Mesendoderm (in vitro differentiated cells): ENCODE measurements at places on chromosomes 16 and 17.

DNA sequence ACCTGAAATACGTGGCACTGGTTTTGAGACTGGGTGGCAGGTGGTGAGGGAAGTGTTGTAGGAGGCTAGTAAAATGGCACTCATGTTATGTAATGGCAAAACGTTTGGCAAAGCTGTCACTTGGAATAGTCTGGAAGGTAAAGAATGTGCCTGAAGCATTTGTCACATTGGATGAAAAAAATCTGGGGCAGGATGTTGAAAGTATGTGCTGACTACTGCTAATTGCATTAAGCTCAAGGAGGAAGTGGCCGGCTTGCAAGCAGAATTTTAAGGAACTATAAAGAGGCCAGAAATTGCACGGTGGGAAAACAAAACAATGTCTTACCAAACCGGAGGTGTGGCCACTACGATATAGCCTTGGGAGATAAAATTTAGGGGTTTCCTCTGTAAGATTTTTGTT lies 26.6 kb upstream of the NLRP1 start:
- no peaks in the 10 kb centered on the region for H3K36me3 ChIP-seq
- H3K27me3 ChIP-seq: no peaks in the 10 kb centered on the region
- peak; percentile 57 for DNase-seq
- no peaks in the 10 kb centered on the region for H3K4me1 ChIP-seq
- H3K4me3 ChIP-seq: no peak overlapping the region

DNA sequence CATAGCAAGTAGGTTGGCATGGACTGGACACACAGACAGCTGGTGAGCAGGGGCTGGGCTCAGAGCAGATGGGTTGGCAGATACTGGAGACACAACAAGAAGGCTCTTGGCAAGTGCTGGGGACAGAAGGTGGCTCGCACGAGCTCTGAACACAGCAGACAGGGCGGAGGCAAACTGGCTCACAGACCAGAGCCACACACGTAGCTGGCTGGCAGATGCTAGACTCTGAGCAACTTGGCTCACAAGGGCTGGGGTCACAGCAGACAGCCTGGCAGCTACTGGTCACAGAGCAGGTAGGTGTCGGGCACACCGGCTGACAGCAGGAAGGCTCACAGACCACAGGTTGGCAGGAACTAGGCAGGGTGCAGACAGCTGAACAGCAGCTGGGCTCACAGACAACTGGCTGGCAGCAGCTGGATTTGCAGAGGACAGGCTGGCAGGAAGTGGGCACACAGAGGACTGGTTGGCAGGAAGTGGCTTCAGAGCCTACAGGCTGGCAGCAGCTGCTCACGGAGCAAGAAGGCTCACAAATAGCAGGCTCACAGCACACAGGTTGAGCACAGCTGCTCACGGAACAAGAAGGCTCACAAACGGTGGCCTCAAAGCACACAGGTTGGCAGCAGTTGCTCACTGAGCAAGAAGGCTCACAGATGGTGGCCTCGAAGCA lies 725 bp downstream of the KRTAP16-1 start:
- H3K27me3 ChIP-seq: no peaks in the 10 kb centered on the region
- no peak for DNase-seq
- no peak overlapping the region for H3K27ac ChIP-seq
- H3K36me3 ChIP-seq: no peaks in the 10 kb centered on the region
- no peaks in the 10 kb centered on the region for H3K4me1 ChIP-seq

DNA sequence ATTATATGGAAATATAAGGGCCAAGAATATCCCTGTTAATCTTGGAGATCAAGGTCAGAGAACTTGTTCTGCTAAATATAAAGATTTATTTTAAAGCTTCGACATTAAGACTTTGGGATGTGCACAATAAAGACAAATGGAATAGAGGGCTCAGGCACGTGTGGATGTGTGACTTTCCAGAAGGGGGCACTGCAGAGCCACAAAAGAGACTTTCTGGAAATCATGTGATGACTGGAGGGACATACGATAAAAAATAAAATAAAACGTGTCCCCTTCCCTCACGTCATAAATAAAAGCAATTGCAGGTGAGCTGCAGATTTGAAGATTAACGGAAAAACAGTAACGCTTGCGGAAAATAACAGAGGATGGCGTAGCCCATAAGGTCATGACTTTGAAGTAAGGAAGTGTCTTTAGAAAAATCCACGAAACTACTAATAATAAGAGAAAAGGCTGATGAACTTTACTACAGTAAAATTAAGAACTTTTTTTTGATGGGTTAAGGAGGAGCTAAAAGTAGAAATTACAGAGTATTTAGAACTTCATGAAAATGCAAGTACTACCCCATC lies 9.4 kb upstream of the ENGASE start:
- no peaks in the 10 kb centered on the region for H3K4me1 ChIP-seq
- H3K36me3 ChIP-seq: no peaks in the 10 kb centered on the region
- no peaks in the 10 kb centered on the region for H3K27me3 ChIP-seq
- no peak overlapping the region for H3K27ac ChIP-seq
- no peak overlapping the region for H3K4me3 ChIP-seq

GRCh38 chr16:53084746-53085334 lies 30.0 kb downstream of the CHD9 start:
- DNase-seq: no peak
- no peaks in the 10 kb centered on the region for H3K27me3 ChIP-seq
- peaks cover 23% of the 10 kb centered on the region for H3K4me1 ChIP-seq
- H3K4me3 ChIP-seq: no peak overlapping the region

DNA sequence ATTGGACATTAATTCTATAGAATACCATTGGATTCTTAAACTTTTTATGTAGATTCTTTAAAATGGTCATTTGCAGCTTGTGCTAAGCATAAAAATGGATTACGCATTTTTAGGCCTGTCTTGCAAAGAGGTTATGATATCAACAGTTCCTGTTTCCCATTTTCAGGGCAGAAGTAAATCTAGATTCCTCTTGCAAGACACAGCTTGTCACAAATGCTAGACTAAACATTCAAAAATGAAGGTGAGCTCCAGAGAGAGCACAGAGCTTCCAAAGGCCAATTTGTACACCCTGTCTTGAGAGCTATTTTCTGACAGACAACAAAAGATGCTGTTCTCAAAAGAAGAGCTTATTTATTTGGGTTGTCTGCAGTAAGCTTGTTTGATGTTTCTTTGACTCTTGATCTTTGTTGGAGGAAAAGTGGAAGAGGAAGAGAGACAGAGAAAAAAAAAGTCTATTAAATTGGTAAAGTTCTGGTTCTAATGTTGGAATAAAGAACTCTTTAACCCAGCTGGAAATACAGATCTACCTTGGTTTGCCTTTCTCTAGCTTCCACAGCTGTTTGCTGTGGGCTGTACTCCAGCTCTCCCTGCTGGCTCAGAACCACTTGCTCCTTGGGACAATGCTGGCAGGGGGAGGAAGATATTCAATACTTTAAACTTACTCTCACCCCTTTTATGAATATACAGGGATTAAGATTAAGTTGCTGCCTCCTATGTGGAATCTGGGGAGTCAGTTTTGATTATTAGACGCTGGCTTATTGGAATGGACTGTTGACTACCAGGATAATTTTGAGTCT lies 651.8 kb downstream of the CDH11 start:
- no peak overlapping the region for H3K4me3 ChIP-seq
- no peak overlapping the region for H3K27ac ChIP-seq
- H3K4me1 ChIP-seq: peaks cover 2% of the 10 kb centered on the region

- peaks cover 5% of the 10 kb centered on the region for H3K36me3 ChIP-seq
- H3K27me3 ChIP-seq: no peaks in the 10 kb centered on the region
- H3K27ac ChIP-seq: no peak overlapping the region
- no peak for DNase-seq
These were observed 37.5 kb downstream of the MPRIP start for GRCh38 chr17:17079761-17080160.

DNA sequence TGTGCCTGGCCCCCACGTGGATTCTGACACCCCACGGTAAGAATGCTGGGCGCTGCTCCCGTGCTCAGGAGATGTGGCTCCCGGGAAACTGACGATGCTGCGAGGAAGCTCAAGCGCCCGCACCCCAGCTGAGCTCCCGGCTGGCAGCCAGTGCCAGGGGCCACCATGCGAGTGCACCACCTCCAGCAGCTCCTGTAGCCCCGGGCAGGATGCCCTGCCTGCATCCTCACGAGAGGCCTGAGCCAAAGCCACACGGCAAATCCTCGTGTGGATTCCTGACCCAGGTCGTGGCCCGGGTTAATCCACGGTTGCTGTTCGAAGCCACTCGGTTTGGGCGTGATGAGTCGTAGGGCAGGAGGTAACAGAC lies 11.6 kb upstream of the DPEP1 start:
- H3K4me3 ChIP-seq: no peak overlapping the region
- no peaks in the 10 kb centered on the region for H3K36me3 ChIP-seq
- peaks cover 3% of the 10 kb centered on the region for H3K4me1 ChIP-seq
- H3K27ac ChIP-seq: no peak overlapping the region

- no peaks in the 10 kb centered on the region for H3K27me3 ChIP-seq
- H3K4me1 ChIP-seq: no peaks in the 10 kb centered on the region
- H3K4me3 ChIP-seq: no peak overlapping the region
- no peaks in the 10 kb centered on the region for H3K36me3 ChIP-seq
These were observed 53.5 kb downstream of the DNAH3 start for GRCh38 chr16:21097151-21097550.

- no peak overlapping the region for H3K27ac ChIP-seq
- no peak for DNase-seq
- no peaks in the 10 kb centered on the region for H3K27me3 ChIP-seq
- no peaks in the 10 kb centered on the region for H3K4me1 ChIP-seq
These were observed 48.9 kb upstream of the DOC2B start for GRCh38 chr17:230395-230770.

GRCh38 chr16:11053916-11054460 lies 109.6 kb downstream of the CLEC16A start:
- H3K36me3 ChIP-seq: no peaks in the 10 kb centered on the region
- no peaks in the 10 kb centered on the region for H3K27me3 ChIP-seq
- H3K4me3 ChIP-seq: no peak overlapping the region
- no peak for DNase-seq

DNA sequence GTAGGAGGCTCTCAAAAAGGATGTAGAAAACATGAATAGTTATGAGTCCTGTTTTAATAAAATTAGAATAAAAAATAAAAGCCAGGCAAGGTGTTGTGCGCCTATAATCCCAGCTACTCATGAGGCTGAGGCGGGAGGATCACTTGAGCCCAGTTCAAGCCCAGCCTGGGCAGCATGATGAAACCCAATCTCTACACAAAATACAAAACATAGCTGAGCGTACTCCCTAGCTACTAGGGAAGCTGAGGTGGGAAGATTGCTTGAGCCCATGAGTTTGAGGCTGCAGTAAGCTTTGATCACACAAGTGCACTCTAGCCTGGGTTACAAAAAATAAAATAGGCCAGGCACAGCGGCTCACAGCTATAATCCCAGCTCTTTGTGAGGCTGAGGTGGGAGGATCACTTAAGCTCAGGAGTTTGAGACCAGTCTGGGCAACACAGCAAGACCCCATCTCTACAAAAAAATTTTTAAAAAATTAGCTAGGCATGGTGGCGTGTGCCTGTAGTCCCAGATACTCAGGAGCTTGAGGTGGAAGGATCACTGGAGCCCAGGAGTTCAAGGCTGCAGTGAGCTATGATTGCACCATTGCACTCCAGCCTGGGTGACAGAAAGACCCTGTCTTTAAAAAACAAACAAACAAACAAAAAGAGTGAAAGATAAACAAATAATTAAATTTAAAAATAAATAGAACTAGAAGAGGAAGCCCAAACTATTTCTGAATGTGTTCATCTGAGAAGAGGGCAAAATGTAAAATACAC lies 17.2 kb upstream of the PRM1 start:
- no peaks in the 10 kb centered on the region for H3K36me3 ChIP-seq
- no peak overlapping the region for H3K4me3 ChIP-seq
- no peak overlapping the region for H3K27ac ChIP-seq
- H3K27me3 ChIP-seq: no peaks in the 10 kb centered on the region
- no peak for DNase-seq

DNA sequence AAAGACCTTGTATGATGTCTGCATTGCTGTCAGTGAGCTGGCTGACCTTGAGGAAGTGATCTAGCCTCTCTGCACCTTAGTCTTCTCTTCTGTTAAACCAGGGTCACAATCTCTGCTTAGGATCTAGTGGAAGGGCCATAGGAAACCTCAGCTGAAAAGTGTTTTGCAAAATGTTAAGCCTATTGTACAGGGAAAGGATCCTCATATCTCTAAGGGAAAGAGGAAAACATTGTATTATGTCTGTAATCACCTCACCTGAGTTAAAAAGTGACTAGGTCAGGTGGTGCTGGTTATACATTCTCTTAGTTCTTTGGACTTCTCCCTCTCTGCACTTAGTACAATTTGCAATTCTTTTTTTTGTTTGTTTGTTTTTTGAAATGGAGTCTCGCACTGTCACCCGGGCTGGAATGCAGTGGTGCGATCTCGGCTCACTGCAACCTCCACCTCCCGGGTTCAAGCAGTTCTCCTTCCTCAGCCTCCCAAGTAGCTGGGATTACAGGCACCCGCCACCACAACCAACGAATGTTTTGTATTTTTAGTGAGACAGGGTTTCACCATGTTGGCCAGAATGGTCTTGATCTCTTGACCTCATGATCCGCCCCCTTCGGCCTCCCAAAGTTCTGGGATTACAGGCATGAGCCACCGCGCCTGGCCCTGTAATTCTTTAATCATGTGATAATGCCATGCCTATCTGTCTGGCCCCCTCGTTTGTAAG lies 2.0 kb upstream of the SEPHS2 start:
- H3K4me1 ChIP-seq: no peaks in the 10 kb centered on the region
- DNase-seq: no peak
- H3K27ac ChIP-seq: no peak overlapping the region
- H3K4me3 ChIP-seq: no peak overlapping the region
- no peaks in the 10 kb centered on the region for H3K27me3 ChIP-seq

- H3K36me3 ChIP-seq: no peaks in the 10 kb centered on the region
- no peaks in the 10 kb centered on the region for H3K4me1 ChIP-seq
- H3K27ac ChIP-seq: no peak overlapping the region
- H3K27me3 ChIP-seq: no peaks in the 10 kb centered on the region
- no peak overlapping the region for H3K4me3 ChIP-seq
- DNase-seq: peak; percentile 80
These were observed 28.2 kb upstream of the ADGRG1 start for GRCh38 chr16:57600048-57600835.

DNA sequence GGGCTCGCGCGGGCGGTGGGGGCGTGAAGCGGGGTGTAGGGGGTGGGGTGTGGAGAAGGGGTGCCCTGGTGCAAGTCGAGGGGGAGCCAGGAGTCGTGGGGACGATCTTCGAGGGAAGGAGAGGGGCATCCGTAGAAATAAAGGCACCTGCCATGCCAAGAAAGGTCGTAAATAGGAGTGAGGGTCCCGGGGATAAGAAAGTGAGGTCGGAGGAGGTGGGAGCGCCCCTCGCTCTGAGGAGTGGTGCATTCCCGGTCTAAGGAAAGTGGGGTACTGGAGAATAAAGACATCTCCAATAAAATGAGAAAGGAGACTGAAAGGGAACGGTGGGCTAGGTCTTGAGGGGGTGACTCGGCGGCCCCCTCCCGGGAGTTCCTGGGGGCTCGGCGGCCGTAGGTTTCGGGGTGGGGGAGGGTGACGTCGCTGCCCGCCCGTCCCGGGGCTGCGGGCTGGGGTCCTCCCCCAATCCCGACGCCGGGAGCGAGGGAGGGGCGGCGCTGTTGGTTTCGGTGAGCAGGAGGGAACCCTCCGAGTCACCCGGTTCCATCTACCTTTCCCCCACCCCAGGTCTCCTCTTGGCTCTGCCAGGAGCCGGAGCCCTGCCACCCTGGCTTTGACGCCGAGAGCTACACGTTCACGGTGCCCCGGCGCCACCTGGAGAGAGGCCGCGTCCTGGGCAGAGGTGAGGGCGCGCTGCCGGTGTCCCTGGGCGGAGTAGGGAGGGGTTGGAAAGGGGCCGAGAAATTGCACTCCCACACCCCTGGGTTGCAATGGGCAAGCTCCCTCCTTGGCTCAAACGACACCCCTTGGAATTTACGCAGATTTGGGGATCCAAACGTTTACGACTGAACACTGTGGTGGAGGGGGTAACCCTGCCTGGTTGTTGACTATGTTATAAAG lies 888 bp downstream of the CDH1 start:
- H3K4me3 ChIP-seq: peak overlapping the region; percentile 75
- H3K4me1 ChIP-seq: no peaks in the 10 kb centered on the region
- H3K36me3 ChIP-seq: no peaks in the 10 kb centered on the region

GRCh38 chr16:65392806-65393565 lies 271.1 kb upstream of the CDH11 start:
- H3K4me1 ChIP-seq: no peaks in the 10 kb centered on the region
- H3K4me3 ChIP-seq: no peak overlapping the region
- H3K27me3 ChIP-seq: no peaks in the 10 kb centered on the region
- no peak overlapping the region for H3K27ac ChIP-seq
